ENCODE measurements at places on chromosomes 4 and X. TPM values are rescaled to one million over a fixed set of nuclear protein-coding genes. Genes with fewer than 3 reads are reported as not detected.

DNA sequence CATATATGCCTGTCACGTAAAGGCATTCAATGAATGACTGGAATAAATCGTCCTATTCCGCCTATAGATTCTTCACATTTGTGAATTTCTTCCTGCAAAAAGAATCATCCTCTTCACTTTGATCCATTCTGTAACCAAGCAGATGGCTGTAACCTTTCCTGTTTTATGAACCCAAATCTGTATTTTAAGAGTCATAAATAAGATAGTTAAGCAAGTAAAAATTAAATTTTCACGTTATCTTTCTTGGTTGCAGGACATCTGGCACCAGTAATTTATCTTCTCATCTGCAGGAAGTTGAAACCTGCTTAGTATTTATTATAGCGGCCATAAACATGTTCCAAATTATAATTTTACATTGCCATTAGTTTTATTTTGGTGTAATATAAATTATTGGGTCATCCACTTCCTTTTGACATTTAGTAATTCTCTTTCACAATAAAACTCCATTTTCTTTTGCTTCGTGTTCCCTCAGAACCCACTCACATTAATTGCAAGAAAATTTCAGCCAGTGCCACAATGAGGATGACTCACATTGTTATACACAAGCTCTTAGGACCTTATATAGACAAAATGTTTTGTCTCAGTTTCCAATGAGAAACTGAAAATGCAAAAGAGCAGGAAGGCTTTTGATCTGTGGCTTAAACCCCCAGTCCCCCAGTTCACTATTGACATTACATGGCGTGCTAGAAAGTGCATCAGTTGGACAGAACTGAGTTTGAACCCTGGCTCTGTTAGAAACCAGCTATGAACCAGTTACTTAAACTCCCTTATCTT lies 51.1 kb downstream of the TMEM156 start:
- DNase-seq = peak; percentile 35
- H3K27ac ChIP-seq = peak overlapping the region; percentile 79
- peaks cover 35% of the 10 kb centered on the region for H3K4me1 ChIP-seq
- H3K4me3 ChIP-seq = no peak overlapping the region
- no peaks in the 10 kb centered on the region for H3K36me3 ChIP-seq

Gene STK32B
- polyA plus RNA-seq = 0.20 TPM

DNA sequence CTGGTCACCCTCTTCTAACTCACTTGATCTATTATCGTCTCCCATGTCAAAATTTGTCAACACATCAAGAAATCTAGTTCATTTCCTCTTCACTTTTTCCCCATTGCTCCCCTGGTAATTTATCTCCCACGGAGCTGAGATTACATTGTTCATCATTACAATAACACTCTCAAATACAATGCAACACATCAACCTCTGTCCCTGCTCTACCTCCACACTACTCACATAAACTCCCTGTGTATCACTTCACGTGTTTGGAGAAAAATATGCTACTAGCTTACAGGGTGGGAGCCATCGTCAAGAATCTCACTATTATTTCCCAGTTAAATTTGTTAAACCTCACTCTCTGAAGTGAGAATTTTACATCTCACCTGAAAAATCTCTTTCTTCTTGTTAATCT lies 1006.4 kb downstream of the ARAP2 start:
- H3K4me3 ChIP-seq = no peak overlapping the region
- H3K27ac ChIP-seq = no peak overlapping the region
- no peak for DNase-seq
- H3K27me3 ChIP-seq = no peaks in the 10 kb centered on the region

DNA sequence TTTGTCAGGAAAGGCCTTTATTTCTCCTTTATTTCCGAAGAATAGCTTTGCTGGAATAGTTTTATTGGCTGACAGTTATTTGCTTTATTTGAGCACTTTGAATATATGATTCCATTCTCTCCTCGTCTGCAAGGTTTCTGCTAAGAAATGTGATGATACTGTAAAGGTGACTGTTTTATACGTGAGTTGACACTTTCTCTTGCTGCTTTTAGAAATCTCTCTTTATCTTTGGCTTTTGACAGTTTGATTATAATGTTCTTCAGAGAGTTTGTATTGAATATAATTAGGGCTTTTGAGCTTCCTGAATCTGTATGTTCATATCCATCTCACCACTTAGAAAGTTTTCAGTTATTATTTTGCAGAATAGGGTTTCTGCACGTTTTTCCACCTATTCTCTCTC lies 1003.7 kb upstream of the SLIT2 start:
- H3K4me3 ChIP-seq = no peak overlapping the region
- H3K27me3 ChIP-seq = no peaks in the 10 kb centered on the region
- no peak for DNase-seq
- no peaks in the 10 kb centered on the region for H3K36me3 ChIP-seq

DNA sequence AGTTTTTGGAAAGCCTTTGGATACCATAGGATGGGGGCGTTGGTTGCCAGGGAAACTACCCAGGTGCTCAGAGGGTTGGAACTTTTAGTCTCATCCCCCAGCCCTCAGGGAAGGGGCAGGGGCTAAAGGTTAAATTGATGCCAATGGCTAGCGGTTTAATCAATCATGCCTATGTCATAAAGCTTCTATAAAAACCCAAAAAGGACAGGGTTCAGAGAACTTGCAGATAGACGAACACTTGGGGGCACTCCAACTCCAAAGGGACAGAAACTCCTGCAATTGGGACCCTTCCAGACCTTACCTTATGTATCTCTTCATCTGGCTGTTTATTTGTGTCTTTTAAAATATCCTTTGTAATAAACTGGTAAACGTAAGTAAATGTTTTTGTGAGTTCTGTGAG lies 30.0 kb upstream of the GPR173 start:
- no peak overlapping the region for H3K27ac ChIP-seq
- no peak overlapping the region for H3K4me3 ChIP-seq
- H3K4me1 ChIP-seq = no peaks in the 10 kb centered on the region
- peaks cover 34% of the 10 kb centered on the region for H3K27me3 ChIP-seq
- H3K36me3 ChIP-seq = no peaks in the 10 kb centered on the region

Gene NPNT
- polyA plus RNA-seq = not detected

- H3K36me3 ChIP-seq = no peaks in the 10 kb centered on the region
- no peak for DNase-seq
- H3K4me1 ChIP-seq = peaks cover 6% of the 10 kb centered on the region
- H3K4me3 ChIP-seq = no peak overlapping the region
- H3K27me3 ChIP-seq = no peaks in the 10 kb centered on the region
- H3K27ac ChIP-seq = no peak overlapping the region
Measured at GRCh38 chr4:74168841-74169240, 10.9 kb downstream of the MTHFD2L start.

Gene LINC00632
- 1.2 TPM for polyA plus RNA-seq
